ENCODE measurements at places on chromosomes 1 and 21.
A peak's percentile ranks its signal among the peaks of the same experiment; 100 is the strongest.

GRCh38 chr1:205258719-205259118 is 31.0 kb downstream of the TMCC2 start:
- H3K27ac ChIP-seq, result no peak overlapping the region
- H3K4me1 ChIP-seq, result peaks cover 14% of the 10 kb centered on the region
- peaks cover 37% of the 10 kb centered on the region for H3K27me3 ChIP-seq

GRCh38 chr1:115531631-115532264 is 110.0 kb upstream of the VANGL1 start:
- H3K27me3 ChIP-seq, result peaks cover 10% of the 10 kb centered on the region
- no peak for DNase-seq
- no peak overlapping the region for H3K27ac ChIP-seq
- no peak overlapping the region for H3K4me3 ChIP-seq
- H3K36me3 ChIP-seq, result no peaks in the 10 kb centered on the region

GRCh38 chr21:45460011-45460565 is 55.1 kb downstream of the COL18A1 start:
- no peak overlapping the region for H3K27ac ChIP-seq
- no peak overlapping the region for H3K4me3 ChIP-seq
- H3K36me3 ChIP-seq, result no peaks in the 10 kb centered on the region
- H3K4me1 ChIP-seq, result peaks cover under 1% of the 10 kb centered on the region
- peaks cover 13% of the 10 kb centered on the region for H3K27me3 ChIP-seq

DNA sequence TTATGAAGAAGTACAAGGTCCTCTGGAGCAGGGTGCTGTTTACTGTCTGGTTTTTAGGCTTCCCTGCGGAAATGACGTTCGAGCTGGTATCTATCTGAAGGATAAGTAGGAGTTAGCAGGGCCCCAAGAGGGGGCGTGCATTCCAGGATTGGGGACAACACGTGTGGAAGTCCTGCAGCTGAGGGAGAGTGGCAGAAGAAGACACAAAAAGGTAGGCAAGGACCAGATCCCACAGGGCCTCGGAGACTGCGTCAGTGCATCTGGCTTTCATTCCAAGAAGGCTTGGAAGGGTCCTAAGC is 5.9 kb downstream of the RIMS3 start:
- no peaks in the 10 kb centered on the region for H3K36me3 ChIP-seq
- DNase-seq, result no peak
- H3K27ac ChIP-seq, result no peak overlapping the region
- peaks cover 1% of the 10 kb centered on the region for H3K27me3 ChIP-seq

DNA sequence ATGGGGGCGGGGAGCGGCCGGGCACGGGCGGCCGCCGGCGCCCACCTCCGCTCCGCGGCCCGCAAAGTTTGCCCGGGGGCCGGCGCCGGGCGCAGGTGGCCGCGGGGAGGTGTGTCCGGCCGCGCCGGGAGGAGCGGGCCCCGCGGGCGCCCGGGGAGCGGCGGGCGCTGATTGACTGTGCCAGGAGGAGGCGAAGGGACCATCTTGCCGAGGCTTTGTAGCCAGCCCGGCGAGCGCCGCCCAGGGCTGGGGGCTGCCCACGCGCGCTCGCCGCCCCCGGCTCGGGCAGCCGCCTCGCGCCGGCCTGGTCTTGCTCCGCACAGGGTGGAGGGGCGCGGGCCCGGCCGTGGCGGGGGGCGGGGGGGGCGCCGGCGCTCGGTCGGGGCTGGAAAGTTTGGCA is 432 bp downstream of the EPHB2 start:
- H3K27me3 ChIP-seq, result peaks cover 70% of the 10 kb centered on the region
- peaks cover 14% of the 10 kb centered on the region for H3K4me1 ChIP-seq
- no peak overlapping the region for H3K4me3 ChIP-seq
- no peak for DNase-seq

- peak overlapping the region; percentile 54 for H3K27ac ChIP-seq
- peak overlapping the region; percentile 32 for H3K4me3 ChIP-seq
- peaks cover 24% of the 10 kb centered on the region for H3K4me1 ChIP-seq
These were observed 20.0 kb downstream of the ITGB2 start for GRCh38 chr21:44900559-44901251.

DNA sequence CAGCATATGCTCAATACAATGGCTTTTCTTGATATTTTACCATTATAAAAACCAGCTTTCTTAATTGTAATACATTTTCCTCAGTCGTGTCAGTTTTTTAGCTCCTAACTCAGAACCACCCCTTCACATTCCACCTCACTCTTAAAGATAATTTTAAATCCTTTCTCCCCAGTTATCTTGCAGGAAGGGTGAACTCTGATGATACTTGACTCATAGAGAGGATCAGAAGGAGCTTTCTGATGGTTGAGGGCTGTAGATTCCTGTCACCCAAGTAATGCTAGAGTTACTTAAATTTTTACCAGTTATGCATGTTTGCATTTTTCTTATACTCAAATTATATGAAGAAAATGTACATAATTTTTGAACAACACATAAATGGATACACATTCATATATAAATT is 233.7 kb downstream of the NCAM2 start:
- no peak overlapping the region for H3K4me3 ChIP-seq
- no peaks in the 10 kb centered on the region for H3K4me1 ChIP-seq
- H3K36me3 ChIP-seq, result no peaks in the 10 kb centered on the region
- no peak overlapping the region for H3K27ac ChIP-seq
- H3K27me3 ChIP-seq, result no peaks in the 10 kb centered on the region

- H3K27ac ChIP-seq, result no peak overlapping the region
- peaks cover 21% of the 10 kb centered on the region for H3K27me3 ChIP-seq
- no peak overlapping the region for H3K4me3 ChIP-seq
- H3K36me3 ChIP-seq, result no peaks in the 10 kb centered on the region
- no peak for DNase-seq
These were observed 25.9 kb downstream of the UBE2U start for GRCh38 chr1:64229307-64229706.

GRCh38 chr1:93559045-93559444 is 111.1 kb downstream of the FNBP1L start:
- H3K4me3 ChIP-seq, result no peak overlapping the region
- no peaks in the 10 kb centered on the region for H3K27me3 ChIP-seq
- peak overlapping the region; percentile 1 for H3K27ac ChIP-seq

- H3K27ac ChIP-seq, result no peak overlapping the region
- no peak for DNase-seq
- no peaks in the 10 kb centered on the region for H3K36me3 ChIP-seq
These were observed 36.9 kb downstream of the FBXO2 start for GRCh38 chr1:11617314-11617713.

GRCh38 chr1:176450526-176450925 is 12.4 kb upstream of the PAPPA2 start:
- no peak for DNase-seq
- no peak overlapping the region for H3K4me3 ChIP-seq
- H3K27ac ChIP-seq, result no peak overlapping the region
- no peaks in the 10 kb centered on the region for H3K4me1 ChIP-seq
